ENCODE measurements at places on chromosomes 12 and 14. TPM values are rescaled to one million over a fixed set of nuclear protein-coding genes. Genes with fewer than 3 reads are reported as not detected.

Gene SLC7A8
- 0.96 TPM for polyA plus RNA-seq

Gene ALG10
- polyA plus RNA-seq: 2.8 TPM

Gene CLEC1A
- polyA plus RNA-seq: not detected

Gene WDHD1
- 3.6 TPM for polyA plus RNA-seq

Gene SLC17A8
- polyA plus RNA-seq: not detected

Gene LTBP2
- 58.8 TPM for polyA plus RNA-seq

Gene OASL
- 0.37 TPM for polyA plus RNA-seq

Gene SAMD4A
- polyA plus RNA-seq: 5.9 TPM

Gene SLC2A14
- 0.39 TPM for polyA plus RNA-seq

Gene RERGL
- 0.19 TPM for polyA plus RNA-seq

Gene HOXC6
- polyA plus RNA-seq: 9.1 TPM

Gene HOXC12
- polyA plus RNA-seq: not detected

Gene JAG2
- polyA plus RNA-seq: 1.7 TPM

Gene ANO4
- 14.1 TPM for polyA plus RNA-seq

Gene CACNA2D4
- not detected for polyA plus RNA-seq

Gene TAS2R10
- polyA plus RNA-seq: 0.21 TPM

Gene NGB
- polyA plus RNA-seq: not detected

Gene KCNC2
- not detected for polyA plus RNA-seq

Gene FAIM2
- polyA plus RNA-seq: 6.3 TPM

Gene KCNH5
- polyA plus RNA-seq: not detected

Gene GPR132
- polyA plus RNA-seq: not detected

Gene CEBPE
- polyA plus RNA-seq: not detected

Gene ZC3H14
- polyA plus RNA-seq: 79.0 TPM

Gene VRTN
- not detected for polyA plus RNA-seq
